ENCODE measurements at places on chromosomes 13 and 19. TPM values are rescaled to one million over a fixed set of nuclear protein-coding genes. Genes with fewer than 3 reads are reported as not detected.

DNA sequence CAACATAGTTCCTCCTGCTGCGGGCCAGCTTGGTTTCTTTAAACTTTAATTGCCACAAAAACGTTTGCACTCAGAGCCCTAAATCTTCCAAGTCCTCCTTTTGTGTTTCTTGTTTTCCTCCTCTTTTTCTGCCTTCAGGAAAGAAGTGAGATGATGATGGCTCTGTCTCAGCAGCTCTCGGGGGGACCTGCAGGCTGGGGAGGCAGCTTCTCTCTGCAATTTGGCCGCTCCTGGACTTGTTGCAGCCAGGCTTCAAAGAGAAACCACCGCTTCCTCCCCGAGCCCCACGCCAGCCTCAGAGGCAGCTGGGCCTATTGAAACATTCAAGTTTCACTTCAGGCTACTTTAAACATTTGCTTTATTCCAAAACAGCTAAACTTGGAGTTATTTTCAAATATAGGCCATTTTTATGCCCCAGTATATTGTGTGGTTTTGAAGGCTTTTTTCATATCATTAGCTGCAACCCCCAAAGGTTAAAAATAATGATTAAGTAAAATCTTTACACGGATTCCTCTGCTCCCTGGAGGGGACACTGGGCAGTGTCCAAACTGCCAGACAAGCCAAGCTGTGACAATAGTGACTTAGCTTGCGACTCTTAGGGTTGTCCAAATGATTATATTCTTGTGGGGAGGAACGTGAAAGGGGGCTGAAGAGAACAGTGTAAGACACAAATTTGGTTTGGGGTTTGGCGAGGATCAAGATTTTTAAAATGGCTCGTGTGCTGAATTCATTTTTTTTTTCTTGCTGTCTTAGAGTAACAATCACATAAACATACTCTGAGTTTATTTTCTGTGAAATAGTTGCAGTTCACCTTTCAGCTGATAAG is 330.8 kb downstream of the DLEU7 start:
- no peaks in the 10 kb centered on the region for H3K4me1 ChIP-seq
- no peaks in the 10 kb centered on the region for H3K27me3 ChIP-seq
- H3K27ac ChIP-seq, result no peak overlapping the region
- H3K4me3 ChIP-seq, result no peak overlapping the region
- DNase-seq, result peak; percentile 25

- peak overlapping the region; percentile 88 for H3K4me3 ChIP-seq
- H3K4me1 ChIP-seq, result peaks cover 26% of the 10 kb centered on the region
- peak overlapping the region; percentile 93 for H3K27ac ChIP-seq
- H3K36me3 ChIP-seq, result peaks cover 97% of the 10 kb centered on the region
- peaks cover 32% of the 10 kb centered on the region for H3K27me3 ChIP-seq
- peak; percentile 92 for DNase-seq
These were observed 1.0 kb upstream of the UBE2M start for GRCh38 chr19:58559275-58560006.

- peaks cover 39% of the 10 kb centered on the region for H3K4me1 ChIP-seq
- peak; percentile 16 for DNase-seq
- peaks cover 9% of the 10 kb centered on the region for H3K36me3 ChIP-seq
These were observed 31.7 kb downstream of the DNAJC15 start for GRCh38 chr13:43054803-43055802.

GRCh38 chr13:96796091-96796633 is 198.1 kb downstream of the OXGR1 start:
- no peak overlapping the region for H3K4me3 ChIP-seq
- no peaks in the 10 kb centered on the region for H3K27me3 ChIP-seq
- H3K4me1 ChIP-seq, result no peaks in the 10 kb centered on the region
- no peaks in the 10 kb centered on the region for H3K36me3 ChIP-seq
- no peak for DNase-seq
- no peak overlapping the region for H3K27ac ChIP-seq

DNA sequence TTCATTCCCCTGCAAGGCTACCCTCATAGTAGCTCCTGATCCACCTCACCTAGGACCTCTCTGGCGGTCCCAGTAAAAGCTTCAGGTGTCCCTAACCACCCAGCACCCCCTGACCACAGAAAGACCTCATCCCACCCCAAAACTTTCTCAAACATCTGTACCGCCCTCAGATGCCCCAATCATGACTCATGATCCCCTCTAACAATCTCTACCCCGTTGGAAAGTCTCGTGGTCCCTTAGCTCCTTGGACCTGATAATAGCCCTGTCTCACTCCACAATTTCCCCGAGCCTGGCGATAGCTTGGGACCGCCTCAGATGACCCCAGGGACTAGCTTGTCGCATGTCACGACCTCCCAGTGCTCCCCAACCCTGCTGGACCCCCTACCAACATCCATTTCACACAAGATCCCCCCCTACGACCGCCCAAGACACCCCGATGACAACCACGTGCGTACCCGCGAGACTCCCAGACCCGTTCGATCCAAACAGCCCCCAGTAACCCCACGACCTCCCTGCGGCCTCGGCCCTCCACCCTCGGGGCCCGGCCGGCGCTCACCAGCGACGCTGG is 450 bp downstream of the NDUFA11 start:
- H3K27me3 ChIP-seq, result no peaks in the 10 kb centered on the region
- H3K36me3 ChIP-seq, result peaks cover 29% of the 10 kb centered on the region
- H3K27ac ChIP-seq, result peak overlapping the region; percentile 92
- no peak for DNase-seq
- peak overlapping the region; percentile 90 for H3K4me3 ChIP-seq

DNA sequence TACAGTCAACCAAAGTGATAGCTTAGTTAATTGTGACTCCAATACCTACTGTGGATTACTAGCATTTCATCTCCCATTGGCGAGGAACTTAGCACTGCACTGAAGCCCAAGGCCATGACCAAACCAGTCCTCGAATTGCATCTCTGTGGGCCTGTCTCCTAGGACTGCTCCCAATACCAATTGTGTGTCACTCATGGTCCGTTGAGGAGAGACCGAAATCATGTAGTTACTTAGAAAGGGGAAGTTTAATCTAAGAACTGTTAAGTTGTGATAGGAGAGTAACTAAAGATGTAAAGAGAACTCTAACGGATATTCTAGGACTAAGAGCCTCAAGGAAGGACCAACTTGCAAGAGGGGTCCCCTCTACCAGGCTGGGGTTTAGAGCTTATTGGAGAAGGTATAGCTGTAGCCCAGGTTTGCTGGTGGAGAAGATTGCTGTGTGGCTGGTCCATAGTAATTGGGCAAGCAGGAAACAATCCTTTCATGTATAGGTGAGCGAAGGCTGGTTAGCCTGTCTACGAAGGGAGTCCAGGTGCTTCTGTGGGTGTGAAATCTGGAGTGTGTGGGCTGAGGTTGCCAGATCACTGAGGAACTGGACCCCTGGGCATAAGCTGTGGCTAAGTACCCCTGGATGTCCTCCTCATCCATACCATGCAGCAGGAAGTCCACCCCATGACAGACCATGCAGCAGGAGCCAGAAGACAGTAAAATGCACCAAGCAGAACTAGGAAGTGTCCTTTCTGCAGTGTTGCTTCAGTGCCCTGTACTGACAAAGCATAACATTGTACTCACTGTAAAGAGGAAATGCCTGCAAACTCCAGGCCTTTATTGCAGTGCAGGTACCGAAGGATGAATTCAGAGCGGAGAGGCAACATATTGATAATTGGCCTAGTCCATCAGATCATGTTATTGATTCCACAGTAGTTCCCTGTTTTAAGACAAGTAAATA is 30.8 kb downstream of the DNAJC3 start:
- H3K27ac ChIP-seq, result no peak overlapping the region
- H3K36me3 ChIP-seq, result peaks cover 4% of the 10 kb centered on the region
- no peaks in the 10 kb centered on the region for H3K4me1 ChIP-seq
- no peak overlapping the region for H3K4me3 ChIP-seq

DNA sequence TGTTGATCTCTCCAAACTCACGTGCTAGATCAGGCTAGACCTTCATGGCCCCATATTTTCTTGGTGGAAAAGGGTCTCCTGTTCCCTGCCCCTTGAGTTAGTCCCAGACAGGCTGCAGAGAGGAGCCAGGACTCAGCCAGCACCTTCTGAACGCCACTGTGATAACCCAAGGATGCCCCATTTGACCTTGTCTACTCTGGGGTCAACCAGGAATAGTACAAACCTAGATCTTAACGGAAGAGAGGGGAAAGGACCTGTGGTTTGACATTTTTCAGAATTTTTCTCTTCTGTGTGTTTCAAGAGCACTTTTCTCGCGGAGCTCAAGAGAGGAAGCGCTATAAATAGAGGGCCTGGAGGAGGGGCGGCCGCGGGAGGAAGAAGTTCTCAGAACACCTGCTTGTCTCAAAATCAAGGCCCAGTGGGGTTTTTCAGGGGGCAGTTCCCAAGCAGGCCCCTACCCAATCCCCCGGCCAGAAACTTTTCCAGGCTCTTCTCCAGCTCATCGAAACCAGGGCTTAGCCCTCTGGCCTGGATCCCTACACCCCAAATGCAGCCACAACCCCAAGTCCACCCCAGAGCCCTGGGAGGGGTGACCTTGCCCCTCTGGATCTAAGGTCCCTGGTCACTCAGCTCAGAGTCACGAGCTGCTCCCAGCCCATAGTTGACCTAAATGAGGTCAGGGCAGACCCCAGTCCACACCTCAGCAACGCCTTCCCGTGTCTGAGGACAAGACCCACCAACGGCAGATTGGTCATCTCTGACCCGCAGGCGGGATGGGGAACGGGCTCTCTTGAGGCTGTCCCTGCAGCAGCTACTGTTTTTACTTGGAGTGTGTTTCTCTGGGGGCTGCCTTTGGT is 75.6 kb upstream of the TM9SF2 start:
- no peaks in the 10 kb centered on the region for H3K36me3 ChIP-seq
- H3K4me1 ChIP-seq, result no peaks in the 10 kb centered on the region
- H3K4me3 ChIP-seq, result no peak overlapping the region

DNA sequence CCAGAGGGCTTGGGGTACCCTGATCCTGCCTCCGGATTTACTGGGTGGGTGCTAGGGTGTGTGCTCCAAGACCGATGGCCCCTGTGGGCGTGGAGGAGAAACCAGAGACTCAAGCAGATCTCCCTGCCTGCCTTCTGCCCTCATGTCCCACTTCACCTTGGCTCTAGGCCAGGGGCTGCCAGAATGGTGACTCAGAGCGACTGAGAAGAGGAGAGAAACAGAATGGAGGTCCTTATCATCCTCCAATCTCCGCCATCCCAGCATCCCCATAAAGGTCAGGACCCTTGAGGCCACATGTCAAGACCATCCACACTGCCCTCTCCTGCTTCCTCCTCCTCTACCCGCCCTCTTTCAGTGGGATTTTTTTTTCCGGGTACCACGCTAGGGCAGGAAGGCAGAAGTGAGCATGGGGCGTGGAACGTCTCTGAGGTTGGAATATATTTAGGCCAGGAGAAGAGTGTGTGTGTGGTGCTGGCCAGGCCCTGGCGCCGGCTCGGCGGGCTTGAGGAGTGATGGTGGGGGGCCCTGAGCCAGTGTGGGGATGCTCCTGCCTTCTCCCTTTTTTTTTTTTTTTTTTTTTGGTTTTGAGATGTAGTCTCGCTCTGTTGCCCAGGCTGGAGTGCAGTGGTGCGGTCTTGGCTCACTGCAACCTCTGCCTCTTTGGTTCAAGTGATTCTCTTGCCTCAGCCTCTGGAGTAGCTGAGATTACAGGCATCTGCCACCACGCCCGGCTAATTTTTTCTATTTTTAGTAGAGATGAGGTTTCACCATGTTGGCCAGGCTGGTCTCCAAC is 22.3 kb downstream of the IER2 start:
- H3K27me3 ChIP-seq, result no peaks in the 10 kb centered on the region

- H3K27ac ChIP-seq, result peak overlapping the region; percentile 52
- H3K36me3 ChIP-seq, result peaks cover 57% of the 10 kb centered on the region
- peaks cover 13% of the 10 kb centered on the region for H3K4me1 ChIP-seq
- no peak for DNase-seq
- H3K4me3 ChIP-seq, result no peak overlapping the region
These were observed 11.3 kb downstream of the HSPH1 start for GRCh38 chr13:31150315-31150985.

- H3K27ac ChIP-seq, result no peak overlapping the region
- DNase-seq, result no peak
- no peaks in the 10 kb centered on the region for H3K36me3 ChIP-seq
- H3K4me1 ChIP-seq, result peaks cover 10% of the 10 kb centered on the region
- H3K27me3 ChIP-seq, result no peaks in the 10 kb centered on the region
These were observed 62.8 kb upstream of the ATP12A start for GRCh38 chr13:24617256-24618010.

GRCh38 chr19:1233115-1233667 is 4.6 kb downstream of the CBARP start:
- peaks cover 25% of the 10 kb centered on the region for H3K36me3 ChIP-seq
- no peak for DNase-seq
- H3K27me3 ChIP-seq, result no peaks in the 10 kb centered on the region
- no peak overlapping the region for H3K4me3 ChIP-seq

Gene NCAN
- total RNA-seq, result not detected

Gene PRTN3
- not detected for total RNA-seq

Gene ZNF729
- total RNA-seq, result not detected

Gene SHISA7
- total RNA-seq, result not detected

Data from Calu3 (cell line).